ENCODE measurements at places on chromosomes 1 and 21.

DNA sequence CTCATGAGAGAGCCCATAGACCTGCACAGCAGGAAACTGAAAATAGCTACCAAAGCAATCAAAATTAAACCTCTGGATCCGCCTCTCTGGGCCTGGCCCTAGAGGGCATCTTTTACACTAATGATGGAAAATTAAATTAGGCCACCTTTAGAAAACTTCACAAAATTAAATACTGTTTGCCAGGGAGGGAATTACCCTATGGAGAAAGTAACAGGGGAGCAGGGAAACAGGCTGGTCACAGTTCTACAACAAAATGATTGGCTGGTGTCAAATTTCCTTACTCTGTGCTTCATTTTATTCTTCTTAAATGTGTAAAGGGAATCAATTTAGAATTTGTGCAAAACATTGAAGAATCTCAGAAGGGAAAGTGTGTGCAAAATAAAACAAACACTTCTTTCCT is 62.4 kb downstream of the SPATA46 start:
- no peak for DNase-seq

GRCh38 chr1:227781314-227781930 is 34.1 kb upstream of the PRSS38 start:
- DNase-seq = no peak

GRCh38 chr1:244204004-244204403 is 152.9 kb downstream of the ZBTB18 start:
- no peak for DNase-seq

DNA sequence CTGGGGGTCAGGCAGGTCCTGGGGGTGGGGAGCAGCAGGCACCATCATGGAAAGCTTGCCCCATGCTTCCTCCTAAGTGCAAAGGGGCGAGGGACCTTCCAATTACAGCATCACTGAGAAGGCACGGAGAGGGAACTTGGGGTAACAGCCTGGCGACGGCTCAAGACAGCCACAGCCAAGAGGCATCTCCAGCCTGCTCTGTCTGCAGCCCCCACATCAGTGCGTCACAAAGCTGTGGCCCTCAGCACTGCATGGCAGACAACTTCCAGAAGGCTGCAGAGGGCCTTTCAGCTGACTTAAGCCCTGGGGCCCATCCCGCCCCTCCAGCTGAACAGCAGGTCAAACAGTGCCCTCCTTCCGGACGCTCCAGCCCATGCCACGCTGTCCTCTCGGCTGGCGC is 13.2 kb upstream of the GPR153 start:
- no peak for DNase-seq

DNA sequence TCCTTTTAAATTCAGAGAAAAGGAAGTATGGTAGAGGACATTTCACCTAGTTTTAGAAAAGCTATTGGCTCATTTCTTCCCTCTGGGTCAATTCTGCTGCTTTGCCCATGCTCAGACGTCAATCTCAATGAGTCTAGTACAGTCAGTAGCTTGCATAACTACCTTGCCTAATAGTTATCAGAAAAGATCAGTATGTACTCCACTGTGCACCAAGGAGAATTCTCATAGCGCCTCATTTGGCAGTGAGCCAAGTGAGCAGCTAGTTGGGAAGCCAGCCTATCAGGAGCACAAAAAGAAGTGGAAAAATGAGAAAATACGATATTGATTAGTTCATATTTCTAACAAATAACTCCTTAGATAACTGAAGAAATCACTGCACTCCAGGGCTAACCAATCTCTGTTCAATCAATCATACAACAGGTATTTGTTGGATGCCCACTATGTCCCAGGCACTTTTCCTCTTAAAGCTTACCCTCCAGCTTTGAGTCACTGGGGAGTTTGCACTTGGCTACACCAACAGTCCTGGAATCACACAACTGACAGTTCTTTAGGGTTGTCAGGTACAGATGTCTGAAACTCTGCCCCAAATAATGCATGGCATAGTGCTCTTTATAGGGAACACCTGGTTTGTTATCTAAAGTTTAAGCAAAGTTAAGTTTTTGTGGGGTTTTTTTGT is 50.2 kb downstream of the PRDX6 start:
- no peak for DNase-seq

Data from activated CD4-positive, alpha-beta memory T cell treated with anti-CD3 and anti-CD28 coated beads for 36 hours (primary cell).